AG09319 (cell line): ENCODE measurements at places on chromosomes 6 and 20.
A peak's percentile ranks its signal among the peaks of the same experiment; 100 is the strongest.

GRCh38 chr20:41735949-41736348 lies 117.8 kb upstream of the CHD6 start:
- no peak for DNase-seq

DNA sequence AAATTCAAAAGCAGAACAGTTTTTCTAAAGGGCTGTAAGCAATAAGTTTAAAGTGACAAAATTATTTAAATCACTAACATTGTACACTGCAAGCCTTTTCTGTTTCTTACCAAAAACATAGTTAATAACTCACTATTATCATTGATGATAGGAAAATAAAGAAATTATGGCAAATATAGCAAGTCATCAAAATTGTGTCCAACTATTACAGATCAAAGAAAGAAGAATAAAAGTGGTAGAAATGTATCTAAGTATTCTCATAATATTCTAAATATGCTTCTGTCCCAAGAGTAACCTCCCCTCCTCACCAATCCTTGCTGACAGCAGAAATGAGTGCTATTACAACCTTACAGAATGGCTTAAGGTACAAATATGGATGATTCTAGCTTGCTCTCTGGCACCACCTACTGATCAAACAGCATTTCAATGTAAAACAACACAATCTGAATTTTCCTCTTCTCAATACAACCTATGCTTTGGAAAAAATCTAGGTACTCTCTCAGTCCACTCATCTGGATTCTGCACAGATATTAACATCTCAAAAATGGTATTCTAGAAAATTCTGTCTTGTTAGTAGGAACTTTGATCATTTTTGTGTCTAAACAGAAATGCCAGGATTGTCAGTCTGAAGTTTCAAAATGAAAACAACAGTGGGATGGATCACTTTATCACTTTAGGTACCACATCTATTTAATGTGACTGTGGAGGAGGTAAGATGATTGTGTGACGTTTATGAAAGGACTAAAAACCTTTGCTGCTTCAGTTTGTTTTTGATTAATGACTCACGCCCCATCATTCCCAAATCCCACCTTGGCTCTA lies 40.9 kb downstream of the ZFP64 start:
- peak; percentile 5 for DNase-seq

- no peak for DNase-seq
Observed at GRCh38 chr6:45132059-45132458, 196.1 kb upstream of the RUNX2 start.

DNA sequence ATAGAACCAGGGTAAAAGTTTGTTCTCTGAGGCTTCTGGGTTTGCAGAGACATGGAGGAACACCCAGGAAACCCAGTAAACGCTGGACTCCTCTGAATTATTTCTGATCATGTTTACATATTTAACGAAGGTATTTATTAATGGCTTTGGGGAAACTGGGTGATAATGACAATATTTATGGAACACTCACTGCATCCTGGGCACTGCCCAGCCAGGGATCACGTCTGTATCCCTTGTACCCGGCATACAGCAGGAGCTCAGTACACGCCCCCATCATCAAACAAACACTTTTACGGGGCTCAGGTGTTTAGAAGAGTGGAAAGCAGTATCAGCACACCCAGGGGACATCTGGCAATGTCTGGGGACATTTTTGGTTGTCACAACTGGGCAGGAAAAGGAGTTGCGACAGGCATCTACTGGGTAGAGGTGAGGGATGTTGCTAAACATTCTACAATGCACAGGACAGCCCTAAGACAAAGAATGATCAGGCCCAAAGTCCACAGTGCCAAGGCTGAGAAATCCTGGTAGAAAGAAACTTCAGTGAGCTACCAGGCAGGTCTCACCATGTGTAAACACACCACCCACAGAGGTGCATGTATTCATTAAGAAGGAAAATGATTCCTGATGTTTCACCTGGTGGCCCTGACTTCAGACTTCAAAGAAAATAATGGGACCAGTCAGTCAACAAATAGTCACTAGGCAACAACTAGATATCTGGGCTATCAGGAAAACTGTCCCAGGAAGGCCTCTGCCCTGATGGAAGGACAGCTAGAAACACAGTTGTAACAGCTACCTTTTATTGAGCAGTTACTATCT lies 35.3 kb downstream of the ZMYND8 start:
- no peak for DNase-seq

GRCh38 chr6:152651986-152652385 lies 14.8 kb upstream of the SYNE1 start:
- DNase-seq: no peak
